ENCODE measurements at places on chromosomes 6 and 20.

- no peak for DNase-seq
Observed at GRCh38 chr6:169112483-169113320, 140.9 kb downstream of the THBS2 start.

- DNase-seq: no peak
Observed at GRCh38 chr6:108566406-108566805, 5.7 kb downstream of the FOXO3 start.

DNA sequence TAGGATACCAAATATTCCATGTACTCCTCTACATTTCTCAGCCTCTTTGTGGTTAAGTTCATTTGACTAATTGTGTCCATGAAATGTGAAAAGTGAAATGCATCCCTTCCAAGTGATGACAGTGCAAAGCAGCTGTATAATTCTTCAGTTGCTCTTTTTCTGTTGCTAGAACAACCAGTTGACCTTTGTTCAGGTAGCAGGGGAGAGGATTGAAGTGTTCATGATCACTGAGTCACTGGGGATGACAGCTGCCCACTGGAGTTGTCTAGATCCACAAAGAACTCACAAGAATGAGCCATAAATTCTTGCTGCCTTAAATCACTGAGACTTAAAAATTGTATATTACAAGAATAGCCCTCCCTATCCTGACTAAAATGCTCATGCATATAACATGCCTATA lies 254.6 kb downstream of the EPHA7 start:
- peak; percentile 54 for DNase-seq

DNA sequence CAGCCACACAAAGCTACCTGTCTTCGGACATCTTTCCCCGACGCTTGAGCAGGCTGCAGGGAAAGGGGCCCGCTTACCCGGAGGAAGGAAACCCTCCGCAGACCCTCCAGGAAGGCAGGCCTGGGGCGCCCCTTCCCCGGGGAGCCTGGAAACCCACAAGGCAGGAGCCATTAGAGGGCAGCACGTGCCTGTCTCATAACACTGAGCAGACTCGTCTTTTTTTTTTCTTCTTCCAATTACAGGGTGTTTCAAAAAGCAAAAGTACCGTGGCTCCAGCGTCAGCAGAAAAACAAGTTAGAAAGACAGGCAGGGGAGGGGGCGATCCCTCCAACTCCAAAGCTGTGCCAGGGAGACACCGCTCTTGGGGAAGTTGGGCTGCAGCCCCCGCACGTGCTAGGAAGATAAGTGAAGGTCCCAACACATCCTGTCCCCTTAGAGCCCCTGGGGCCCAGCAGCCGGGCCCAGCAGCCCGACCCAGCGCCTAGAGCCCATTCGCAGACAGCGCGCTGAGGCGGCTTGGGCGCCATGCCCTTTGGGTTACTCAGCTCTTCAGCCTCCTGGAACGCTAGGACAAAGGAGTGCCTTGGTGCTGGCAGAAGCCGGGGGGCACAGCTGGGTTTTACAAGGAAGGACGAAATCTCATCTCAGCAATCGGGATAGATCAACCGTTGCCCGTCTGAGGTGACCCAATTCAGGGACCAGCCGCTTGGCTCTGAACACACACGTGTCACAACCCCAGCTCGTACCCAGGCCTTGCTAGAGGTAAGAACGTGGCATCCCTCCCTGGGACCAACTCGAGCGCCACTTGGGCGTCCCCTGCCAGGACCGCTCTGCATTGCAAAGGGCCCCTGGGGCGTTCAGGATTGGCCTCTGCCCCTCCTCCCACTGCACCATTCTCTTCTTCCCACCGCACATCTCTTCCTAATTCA lies 136.3 kb downstream of the LY86 start:
- peak; percentile 48 for DNase-seq

DNA sequence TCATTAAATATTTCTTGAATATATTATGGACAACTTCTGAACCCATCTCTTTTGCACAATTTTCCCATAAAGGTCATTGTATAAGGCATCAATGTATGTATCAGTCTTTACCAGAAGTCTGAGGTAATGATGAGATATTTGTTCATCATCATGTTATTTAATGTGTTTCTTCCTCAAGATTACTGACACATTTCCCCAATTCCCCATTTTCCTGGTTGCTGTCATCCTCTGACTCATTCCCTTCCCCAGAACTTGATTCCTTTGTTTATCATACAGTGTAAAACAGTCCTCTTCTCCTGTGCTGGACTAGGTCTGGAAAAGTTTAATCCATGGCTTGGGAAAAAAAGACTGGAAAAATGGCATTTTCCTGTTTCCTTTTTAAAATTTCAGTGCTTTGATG lies 107.9 kb upstream of the FLRT3 start:
- no peak for DNase-seq

DNA sequence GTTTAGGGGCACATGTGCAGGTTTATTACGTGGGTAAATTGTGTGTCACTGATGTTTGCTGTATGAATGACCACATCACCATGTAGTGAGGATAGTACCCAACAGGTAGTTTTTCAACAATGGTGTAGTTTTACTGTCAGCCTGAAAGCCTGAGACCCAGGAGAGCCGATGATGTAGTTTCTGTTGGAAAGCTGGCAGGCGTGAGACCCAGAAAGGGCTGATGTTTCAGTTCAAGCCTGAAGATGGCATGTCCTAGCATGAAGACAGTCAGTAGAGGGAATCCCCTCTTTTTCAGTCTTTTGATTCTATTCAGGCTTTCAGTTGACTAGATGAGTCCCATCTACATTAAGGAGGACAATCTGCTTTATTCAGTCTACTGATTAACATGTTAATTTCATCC lies 96.7 kb downstream of the KLHL32 start:
- DNase-seq: no peak

GRCh38 chr6:107690643-107691061 lies 133.5 kb downstream of the SCML4 start:
- no peak for DNase-seq
